ENCODE measurements at places on chromosomes 16 and 17.

- DNase-seq, result no peak
Measured at GRCh38 chr17:26765860-26766709, 527.8 kb upstream of the WSB1 start.

- no peak for DNase-seq
Measured at GRCh38 chr17:72928454-72929136, 163.9 kb downstream of the SLC39A11 start.

DNA sequence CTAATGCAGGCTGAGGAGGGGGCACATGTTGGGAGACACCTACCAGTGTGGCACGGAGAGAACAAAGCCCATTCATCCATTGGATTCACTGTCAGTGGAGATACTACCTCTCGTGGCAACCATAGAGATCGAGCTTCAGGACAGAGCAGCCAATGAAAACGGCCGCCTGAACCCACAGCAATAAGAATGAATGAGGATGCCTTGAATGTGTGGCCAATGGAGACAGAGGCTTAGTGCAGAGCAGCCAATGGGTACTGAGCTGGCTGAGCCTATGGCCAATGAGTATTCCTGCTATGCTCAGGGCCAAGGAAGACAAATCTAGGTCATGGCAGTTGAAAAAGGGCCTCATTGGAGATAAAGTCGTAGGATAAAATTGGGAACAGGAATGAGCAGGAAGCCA, 10.9 kb downstream of the ARHGEF15 start:
- DNase-seq, result no peak

DNA sequence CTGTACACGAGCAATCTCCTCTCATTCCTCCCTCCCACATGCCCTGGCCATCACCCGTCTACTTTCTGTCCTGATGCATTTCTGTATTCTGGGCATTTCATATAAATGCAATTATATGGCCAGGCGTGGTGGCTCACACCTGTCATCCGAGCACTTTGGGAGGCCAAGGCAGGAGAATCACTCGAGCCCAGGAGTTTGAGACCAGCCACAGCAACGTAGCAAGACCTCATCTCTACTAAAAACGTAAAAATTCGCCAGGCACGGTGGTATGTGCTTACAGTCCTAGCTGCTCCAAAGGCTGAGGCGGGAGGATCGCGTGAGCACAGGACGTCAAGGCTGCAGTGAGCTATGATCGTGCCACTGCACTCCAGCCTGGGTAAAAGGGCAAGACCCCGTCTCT, 4.8 kb downstream of the MEAK7 start:
- DNase-seq, result no peak

DNA sequence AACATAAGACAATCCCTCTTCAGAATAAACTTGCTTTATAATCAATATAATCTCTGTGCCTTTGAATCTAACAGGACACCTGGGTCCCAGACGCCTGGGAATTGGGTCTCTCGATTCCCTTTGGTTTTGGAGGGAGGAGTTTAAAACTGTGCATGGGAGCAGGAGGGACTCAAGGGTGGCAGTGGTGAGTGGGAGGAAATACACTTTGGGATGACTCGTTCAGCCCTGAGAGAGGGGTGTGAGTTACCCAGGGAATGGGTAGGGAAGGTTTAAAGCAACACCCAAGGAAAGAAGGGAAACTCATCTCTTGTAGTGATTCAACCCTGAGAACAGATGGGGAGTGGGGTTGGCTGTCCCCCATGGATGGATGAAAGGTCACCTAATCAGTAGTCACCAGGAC, 1.6 kb downstream of the RANGRF start:
- DNase-seq, result no peak

GRCh38 chr16:30699615-30700099, 686 bp downstream of the SRCAP start:
- no peak for DNase-seq

GRCh38 chr17:10600571-10600970, 51.1 kb upstream of the MYH2 start:
- no peak for DNase-seq

DNA sequence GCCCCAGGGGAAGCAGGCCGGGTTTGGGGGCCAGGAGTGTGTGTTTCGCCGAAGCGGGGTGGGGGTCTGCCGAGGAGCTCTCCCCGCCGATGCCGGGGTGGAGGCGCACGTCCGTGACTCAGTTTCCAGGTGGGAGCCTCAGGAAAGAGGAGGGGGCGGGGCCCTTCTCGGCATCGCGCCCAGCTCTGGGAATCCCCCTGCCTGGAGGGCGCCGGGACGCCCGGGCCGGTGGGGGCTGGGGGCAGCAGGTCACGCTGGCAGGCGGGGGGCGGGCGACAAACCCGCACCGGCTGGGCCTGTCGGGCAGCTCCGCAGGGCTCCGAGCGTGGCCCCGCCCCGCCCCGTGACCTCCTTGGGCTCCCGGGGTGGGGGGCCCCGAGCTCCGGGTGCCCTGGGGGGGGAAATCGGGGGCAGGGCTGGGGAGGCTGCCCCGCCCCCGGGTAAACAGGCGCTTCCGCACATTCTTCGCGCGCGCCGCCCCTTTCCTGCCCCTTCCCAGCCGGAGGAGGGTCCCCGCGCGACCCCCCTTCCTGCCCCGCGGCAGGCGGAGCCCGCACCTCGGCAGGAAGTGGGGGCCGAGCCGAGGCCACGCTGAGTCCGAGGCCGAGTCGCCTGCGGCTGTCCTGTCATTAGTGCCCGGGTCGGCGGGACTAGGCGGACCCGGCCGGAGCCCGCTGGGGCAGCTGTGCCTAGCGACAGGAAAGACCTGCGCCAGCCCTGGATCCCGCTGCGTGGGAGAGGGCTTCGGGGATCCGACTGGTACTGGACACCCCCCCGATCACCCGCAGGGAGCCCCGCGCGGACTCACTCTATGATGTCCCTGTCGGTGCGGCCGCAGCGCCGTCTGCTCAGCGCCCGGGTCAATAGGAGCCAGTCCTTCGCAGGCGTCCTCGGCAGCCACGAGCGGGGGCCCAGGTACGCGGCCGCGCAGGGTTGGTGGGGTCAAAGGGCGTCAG, 9.3 kb downstream of the RIPOR1 start:
- no peak for DNase-seq

GRCh38 chr17:33902901-33903449, 352.1 kb upstream of the CCL2 start:
- no peak for DNase-seq

DNA sequence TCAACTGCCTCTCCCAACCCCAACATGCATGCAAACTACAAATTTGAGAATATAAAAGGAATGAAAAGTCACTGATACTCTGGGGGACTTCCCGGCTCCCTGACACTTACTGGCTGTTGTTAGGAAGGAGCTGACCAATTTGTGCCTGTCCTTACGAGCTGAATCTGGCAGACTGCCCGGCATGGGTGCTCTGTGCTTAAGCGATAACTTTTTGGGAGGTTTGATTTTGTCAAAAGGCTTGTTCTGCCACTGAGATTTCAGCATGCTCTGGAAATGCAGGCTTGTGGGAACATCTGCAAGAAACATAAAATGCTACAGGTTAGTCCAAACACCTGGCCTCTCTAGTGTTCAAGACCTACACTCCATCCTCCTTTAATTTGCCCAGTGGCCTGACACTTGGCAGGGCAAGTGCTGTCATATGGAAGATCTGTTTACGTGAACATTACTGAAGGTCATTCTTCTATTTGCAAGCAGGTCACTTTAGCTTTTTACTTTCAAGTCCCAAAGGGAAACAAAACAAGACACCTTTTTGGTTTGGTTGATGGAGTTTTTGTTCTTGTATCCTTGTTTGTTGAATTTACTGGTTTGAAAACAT, 40.6 kb downstream of the STH start:
- no peak for DNase-seq

- DNase-seq, result peak; percentile 43
Measured at GRCh38 chr16:14249291-14250032, 178.3 kb downstream of the MRTFB start.

DNA sequence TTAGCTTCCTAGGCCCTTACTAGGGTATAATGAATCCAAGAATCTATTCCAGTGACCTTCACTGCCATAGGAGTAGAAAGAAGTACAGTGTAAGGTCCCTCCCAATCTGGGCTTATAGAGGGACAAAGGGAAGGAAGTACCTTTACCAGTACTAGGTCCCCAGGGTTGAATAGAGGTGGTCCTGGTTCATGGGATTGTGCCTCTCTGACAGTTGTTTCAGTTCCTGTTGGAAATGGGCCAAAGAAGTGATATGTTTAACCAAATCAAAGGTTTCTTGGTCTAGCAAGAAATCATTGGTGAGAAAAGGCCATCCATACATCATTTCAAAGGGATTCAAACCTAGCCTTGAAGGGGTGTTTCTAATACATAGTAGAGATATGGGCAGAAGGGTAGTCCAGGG, 16.0 kb upstream of the ZNHIT3 start:
- no peak for DNase-seq

GRCh38 chr16:80991792-80992430, 14.8 kb downstream of the CMC2 start:
- no peak for DNase-seq

DNA sequence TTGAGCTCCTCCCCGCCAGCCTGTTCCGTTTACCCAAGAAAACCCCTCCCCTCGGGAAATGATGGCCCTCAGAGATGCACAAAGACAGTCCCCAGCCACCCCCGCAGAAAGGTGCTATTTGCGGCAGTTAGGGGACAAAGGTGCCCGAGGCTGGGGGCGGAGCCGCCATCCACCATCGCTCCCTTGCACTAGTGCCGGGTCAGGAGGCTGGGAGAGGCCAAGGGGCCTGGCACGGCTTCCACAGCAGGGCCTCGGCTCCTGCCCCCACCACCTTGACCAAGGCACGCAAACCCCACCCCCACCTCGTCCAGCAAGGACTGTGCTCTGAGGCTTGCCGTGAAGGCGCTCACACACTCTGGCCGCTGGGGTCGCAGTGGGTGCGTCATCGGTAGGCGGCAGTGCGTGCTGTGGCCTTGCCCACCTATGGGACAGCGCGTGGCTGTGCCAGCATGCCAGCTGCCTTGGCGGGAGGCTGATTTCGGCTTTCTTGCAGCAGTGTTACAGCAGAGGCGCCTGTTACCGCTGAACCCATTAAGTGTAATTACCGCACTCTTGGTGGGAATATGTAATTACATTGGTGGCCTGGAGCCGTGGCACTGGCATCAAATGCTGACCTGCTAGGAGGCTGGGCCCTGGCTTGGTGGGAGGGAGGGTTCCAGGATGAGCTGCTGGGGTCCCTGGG, 31.8 kb downstream of the TPSG1 start:
- no peak for DNase-seq

GRCh38 chr16:46885960-46886763, 2.0 kb downstream of the GPT2 start:
- no peak for DNase-seq

DNA sequence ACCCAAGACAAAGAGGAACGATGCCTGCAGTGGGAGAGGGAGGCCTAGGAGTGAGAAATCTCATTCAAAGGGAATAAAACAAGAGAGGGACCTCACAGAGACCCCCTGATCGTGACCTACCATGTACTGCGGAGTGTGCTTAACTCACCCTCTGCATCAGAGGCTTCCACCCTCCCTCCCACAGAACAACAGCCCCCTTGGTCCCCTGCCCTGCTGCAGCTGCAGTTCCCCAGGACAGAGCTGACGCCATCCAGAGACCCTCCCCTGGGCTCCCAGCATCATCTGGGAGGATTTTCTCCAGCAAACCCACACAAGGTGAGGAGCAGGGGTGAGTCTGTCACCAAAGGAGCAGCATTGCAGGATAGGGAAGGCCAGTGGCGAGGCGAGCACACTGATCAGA, 39.8 kb downstream of the TLE7 start:
- no peak for DNase-seq

GRCh38 chr16:71440669-71441347, 1.0 kb downstream of the TLE7 start:
- DNase-seq, result no peak

DNA sequence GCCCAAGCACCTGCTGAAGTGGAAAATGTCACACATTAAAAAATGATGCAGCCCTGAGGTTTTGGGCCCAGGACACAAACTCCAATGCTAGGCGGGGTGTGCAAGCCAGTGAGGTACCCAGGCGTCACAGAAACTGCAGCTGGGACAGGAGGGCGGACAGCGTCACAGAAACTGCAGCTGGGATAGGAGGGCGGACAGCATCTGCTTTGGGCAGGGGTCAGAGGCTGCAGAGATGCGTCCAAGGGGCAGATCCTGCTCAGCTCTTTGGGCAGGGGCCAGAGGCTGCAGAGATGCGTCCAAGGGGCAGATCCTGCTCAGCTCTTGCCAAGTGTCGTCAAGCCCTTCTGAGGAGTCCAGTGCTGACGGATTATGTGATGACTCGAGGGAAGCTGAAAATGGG, 43.9 kb upstream of the RCVRN start:
- no peak for DNase-seq

GRCh38 chr17:8857919-8858318, 9.6 kb downstream of the PIK3R6 start:
- DNase-seq, result no peak

DNA sequence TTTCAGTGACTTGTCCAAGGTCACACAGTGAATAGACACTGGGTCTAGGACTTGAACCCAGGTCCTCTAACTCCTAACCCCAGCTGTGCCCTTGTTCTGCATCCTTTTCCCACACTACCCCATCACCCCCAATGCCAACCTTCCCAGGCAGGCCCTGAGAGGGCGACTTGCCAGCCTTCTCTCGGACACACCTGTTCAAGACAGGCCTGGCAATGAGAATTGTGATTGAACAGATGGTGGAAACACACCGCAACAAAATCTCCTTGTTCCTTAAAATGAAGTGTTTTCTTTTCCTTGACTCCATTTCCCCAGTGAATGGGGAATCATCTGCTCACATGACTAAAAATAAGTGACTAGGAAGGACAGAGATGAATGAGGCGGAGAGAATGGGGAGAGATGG, 189.5 kb upstream of the ASIC2 start:
- no peak for DNase-seq

DNA sequence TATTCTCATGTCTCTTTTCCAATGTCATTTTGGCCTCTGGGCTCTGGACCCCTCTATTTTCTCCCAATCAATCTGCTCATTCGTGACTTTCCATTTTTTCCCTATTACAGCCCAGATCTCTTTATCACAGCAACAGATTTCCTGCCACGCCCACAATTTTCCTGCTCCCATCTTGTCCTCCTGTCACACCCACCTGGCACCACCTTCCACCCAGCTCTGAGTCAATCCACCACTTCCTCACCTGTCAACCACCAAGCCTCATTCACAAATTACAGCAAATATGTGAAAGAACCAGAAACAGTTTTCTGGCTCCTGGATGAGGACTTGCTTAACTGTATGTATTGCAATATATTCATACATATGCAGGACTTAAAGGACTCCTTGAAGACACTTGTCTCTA, 311.3 kb downstream of the GRIN2A start:
- DNase-seq, result no peak

GRCh38 chr16:8850279-8850885, 18.4 kb downstream of the CARHSP1 start:
- no peak for DNase-seq

GRCh38 chr16:72927199-72928089, 120.5 kb downstream of the ZFHX3 start:
- no peak for DNase-seq

DNA sequence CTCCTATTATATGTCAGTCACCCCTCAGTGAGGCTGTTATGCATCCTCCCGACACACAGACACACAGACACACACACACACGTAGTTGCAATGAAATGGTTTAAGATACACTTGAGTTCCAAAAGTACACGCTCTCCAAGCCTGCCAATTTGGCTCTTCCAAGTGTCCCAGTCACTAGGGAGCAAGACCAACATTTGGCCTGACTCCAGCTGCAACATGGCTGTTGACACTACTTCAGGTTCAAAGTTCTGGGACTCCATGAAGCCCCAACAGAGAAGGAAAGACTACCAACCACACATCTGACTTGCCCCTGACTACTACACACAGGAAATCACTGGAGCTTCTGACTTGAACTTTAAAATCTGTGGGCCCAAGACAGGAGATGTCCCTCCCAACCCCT, 128.1 kb upstream of the KCNJ18 start:
- DNase-seq, result no peak

GRCh38 chr17:4559139-4559791, 1.1 kb downstream of the GGT6 start:
- DNase-seq, result no peak

Data from Panc1 (cell line).